Foreskin fibroblast (primary cell): ENCODE measurements at places on chromosomes 3 and 15.
A peak's percentile ranks its signal among the peaks of the same experiment; 100 is the strongest.

GRCh38 chr15:32747921-32748342 is 30.1 kb downstream of the GREM1 start:
- DNase-seq = peak; percentile 77

GRCh38 chr3:71294919-71295318 is 288.6 kb downstream of the FOXP1 start:
- DNase-seq = no peak

GRCh38 chr15:41501191-41501917 is 7.7 kb downstream of the ITPKA start:
- no peak for DNase-seq

DNA sequence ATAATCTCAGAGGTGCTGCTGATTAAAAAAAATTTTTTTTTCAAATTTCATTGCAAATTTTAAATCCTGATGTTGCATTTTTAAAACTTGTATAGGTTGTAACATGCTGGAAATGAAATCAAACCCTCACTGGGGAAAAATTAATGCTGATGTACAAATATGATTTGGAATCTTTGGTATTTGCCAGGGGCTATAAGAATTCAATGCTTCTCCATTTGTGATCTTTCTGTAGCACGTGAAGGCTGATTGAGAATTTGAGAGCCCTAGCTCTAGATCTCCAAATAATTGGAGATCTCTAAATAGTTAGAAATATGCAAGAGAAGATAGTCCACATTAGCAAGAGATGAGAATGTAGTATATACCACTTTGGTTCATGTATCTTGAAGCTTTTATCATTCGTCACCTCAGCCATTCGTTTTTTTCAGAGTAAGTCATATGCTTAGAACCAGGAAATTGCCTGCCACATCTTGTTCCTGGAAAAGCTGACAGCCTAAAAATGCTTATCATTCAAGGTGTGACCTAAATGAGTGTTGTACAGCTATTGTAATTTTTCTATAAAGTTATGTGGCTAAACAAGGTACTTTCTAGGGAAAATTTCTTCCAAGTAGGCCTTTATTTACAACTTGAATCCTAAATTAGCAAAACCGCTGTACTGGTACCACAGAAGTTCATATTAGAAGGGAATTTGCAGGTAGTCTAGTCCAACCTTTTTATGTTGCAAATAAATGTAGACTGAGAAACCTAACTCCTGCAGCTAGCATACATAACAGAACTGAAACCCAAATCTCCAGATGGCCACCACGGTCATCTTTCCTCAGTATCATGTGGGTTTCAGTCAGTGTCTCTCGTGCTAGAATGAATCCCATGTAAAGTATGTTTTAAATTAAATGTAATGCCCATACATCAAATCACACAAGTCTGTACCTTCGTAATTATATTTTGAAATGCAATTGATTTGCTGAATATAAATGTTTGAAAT is 48.5 kb downstream of the FNDC3B start:
- no peak for DNase-seq

DNA sequence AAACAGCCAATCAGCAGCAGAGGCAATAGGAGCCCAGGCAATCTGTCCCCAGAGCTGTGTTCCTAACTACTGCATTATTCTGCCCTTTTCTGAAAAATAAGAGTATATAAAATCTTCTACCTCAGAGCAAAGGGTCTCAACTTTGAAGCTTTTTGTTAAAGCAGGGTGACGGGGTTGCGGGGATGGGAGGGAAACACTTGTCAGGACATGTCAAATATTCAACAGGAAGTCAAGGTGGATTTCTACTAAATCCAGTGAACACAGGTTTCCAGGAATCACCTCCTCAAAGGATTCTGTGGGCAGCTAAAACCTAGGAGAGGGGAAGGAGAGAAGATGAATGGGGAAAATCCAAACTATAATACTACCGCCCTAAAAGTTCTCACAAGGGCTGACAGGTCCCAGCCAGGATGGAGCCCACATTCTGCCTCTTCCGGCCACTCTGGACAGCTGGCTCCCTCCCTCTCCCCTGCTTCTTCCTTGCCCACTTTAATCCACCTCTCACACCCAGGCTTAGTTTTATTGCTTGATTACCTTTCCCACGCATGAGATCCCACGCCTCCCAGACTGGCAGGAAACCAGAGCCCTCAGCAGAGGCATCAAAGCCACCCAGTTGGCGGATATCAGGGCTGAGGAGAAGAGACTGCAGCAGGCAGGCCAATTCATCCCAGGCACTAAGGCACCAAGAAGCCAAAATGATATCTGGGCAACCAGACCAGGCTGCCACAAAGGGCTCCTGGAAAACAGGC is 77.2 kb downstream of the OSBPL10 start:
- no peak for DNase-seq

GRCh38 chr3:1677576-1678156 is 421.0 kb upstream of the CNTN4 start:
- DNase-seq = no peak

DNA sequence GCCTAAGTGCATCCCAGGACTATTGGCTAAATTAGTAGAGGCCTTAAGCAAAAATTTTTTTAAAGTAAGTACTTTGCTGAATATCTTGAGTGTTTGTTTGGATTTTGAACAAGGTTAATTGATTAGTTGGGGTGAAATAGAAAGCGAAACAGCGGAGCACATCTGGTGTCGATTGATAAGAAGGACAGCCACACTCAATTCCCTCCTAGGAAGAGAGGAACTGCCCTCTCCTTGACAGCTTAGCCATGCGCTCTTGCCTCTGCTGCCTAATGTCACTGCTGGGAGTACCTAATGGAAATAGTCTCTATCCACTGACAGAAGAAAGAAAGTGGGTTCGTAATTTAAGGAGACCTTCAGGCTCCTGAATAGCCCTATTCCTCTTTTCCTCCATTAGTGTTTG is 943.6 kb downstream of the DIPK2A start:
- DNase-seq = no peak

DNA sequence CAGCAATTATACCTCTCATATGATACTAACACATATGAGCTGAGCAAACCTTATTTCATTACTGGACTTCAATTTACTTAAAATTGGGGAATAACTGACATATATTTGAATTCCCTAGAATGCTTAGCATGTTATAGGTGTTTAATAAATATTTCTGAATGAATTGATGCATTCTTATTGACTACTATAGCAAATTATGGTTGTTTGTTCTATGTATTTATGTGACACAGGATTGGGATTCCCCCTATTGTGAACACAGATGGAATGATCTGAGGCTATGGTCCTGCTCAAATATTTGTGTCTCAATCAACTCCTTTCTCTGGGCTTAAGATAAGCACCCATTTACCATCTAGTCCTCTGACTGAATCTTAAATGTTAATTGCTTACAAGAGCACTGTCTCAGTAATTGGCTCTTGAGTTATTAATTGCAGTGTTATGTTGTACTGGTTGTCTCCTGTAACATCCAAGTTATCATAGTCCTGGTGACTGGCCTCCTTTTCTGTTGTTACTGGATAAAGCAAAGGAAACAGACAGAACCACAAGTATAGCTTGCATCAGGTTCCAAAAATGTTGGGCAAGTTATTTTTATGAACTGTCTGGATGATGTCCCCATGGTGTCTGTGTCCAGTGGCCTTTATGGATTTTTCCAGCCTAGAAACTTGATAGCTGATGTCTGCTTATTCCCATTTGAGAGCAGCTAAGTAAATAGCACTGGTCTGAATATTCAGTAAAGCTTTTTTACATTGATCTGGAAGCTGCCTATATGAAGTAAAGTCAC is 2.3 kb upstream of the UACA start:
- DNase-seq = peak; percentile 72

DNA sequence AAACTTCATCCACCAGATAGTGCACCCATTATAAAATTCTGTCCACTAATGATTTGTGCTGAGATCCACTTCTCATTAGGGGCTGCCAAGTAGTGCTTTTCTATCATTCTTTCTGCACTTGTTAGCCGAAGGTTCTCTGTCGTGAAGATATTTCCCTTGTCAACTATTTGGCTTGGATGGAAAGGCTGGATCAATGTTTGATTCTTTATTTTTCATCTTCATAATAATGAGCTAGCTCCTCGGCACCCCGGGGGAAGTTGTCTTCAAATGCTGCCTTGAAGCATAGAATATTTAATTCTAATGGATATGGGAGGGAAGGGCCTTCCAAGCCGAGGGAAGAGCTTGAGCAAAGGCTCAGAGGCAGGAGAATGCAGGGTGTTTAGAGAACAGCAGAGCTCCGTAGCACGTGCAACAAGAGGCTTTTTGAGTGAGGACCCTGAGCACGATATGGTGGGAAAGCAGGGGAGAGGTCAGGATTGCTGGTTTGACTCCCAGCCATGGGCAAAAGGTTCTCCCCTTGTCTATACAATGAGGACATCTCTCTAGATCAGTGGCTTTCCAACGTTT is 16.3 kb upstream of the MUC20 start:
- DNase-seq = no peak

DNA sequence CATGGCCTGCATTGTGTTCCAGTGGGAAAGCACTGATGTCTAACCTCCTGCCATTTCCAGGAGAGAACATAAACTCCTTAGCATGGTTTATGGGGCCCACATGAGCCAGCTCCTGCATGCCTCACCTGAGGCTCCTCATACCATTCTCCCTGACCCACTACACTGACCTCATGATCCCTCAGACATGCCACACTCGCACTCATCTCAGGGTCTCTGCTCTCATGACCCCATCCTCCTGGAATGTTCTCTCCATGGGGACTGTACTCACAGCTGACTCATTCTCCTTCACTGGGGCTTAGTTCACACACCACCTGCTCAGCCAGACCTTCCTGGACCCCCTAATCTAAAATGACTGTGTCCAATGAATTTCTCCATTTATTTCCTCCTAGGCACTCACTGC is 4.0 kb upstream of the LMCD1 start:
- peak; percentile 58 for DNase-seq
